ENCODE measurements at places on chromosomes 6 and 20. TPM values are rescaled to one million over a fixed set of nuclear protein-coding genes. Genes with fewer than 3 reads are reported as not detected.

Gene IRAK1BP1
- total RNA-seq = 1.5 TPM

Gene CD24
- total RNA-seq = 0.77 TPM

Gene TNNC2
- not detected for total RNA-seq

Gene GHRH
- not detected for total RNA-seq

Gene FAM209B
- 3.3 TPM for total RNA-seq

DNA sequence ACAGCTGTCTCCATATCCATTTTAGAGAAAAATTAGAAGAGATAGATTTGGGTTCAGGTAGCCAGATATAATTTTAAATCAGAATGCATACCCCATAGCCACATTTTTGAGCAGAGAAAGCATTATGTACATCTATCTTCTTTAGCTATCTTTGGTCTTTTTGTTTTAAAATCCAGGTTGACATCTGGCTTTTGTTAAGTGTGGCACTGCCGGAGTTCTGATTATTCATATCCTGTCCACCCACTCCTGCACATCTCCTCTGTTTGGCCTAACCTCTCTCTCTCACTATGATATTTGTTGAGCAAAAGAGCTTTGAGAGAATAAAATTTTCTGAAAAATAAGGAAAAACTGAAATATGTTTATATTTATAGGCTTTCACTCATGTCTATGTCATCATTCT lies 189.7 kb downstream of the PACRG start:
- H3K27ac ChIP-seq = no peak overlapping the region
- no peak for DNase-seq

DNA sequence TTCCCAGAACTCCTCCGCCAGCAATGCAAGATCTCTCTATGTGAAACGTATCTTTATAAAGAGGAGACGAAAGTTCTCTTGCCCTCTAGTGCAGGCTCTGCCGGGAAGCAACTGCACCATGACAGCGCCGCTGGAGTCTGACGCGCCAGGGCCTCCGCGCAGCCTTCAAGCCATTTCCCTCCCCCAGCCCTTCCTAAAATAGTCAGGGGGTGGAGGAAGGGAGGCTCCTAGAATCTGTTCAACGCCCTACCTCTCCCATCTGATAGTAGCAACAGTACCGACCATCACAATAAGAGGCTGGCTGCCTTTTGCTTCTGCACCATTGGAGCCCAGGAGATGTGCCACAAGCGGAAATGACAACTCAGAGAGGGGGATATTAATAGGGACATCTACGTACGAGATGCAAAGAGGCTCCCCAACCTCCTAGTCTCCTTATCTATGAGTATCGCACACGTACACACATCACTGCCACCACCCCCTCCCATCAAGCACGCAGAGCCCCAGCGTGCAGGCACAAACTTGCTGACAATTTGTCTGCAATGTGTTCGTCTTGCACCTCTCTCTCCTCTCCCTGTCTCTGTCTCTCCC lies 1.0 kb downstream of the SYNE1 start:
- peaks cover 24% of the 10 kb centered on the region for H3K4me1 ChIP-seq
- H3K27me3 ChIP-seq = no peaks in the 10 kb centered on the region
- peak; percentile 70 for DNase-seq
- peak overlapping the region; percentile 71 for H3K4me3 ChIP-seq
- H3K27ac ChIP-seq = peak overlapping the region; percentile 72
- peaks cover 2% of the 10 kb centered on the region for H3K36me3 ChIP-seq

DNA sequence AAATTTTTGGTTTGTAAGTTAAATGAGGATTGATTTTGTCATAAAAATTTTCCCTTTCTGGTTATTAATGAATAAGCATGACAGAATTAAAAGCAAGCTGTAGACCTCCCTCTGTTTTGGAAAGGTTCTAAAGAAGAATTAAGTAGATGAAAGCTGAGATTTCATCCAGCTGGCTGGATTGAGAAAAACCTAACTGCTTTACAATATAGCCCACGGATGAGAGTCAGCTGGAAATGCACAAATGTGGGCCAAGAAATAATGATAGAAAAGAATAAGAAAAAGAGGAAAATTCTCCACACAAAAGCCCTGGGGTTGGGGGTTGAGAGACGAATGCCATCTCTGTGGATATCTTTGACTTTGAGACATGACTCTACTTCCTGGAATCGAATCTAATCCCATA lies 631.6 kb downstream of the HDGFL1 start:
- no peak for DNase-seq
- H3K27me3 ChIP-seq = no peaks in the 10 kb centered on the region
- no peak overlapping the region for H3K4me3 ChIP-seq
- H3K36me3 ChIP-seq = no peaks in the 10 kb centered on the region

DNA sequence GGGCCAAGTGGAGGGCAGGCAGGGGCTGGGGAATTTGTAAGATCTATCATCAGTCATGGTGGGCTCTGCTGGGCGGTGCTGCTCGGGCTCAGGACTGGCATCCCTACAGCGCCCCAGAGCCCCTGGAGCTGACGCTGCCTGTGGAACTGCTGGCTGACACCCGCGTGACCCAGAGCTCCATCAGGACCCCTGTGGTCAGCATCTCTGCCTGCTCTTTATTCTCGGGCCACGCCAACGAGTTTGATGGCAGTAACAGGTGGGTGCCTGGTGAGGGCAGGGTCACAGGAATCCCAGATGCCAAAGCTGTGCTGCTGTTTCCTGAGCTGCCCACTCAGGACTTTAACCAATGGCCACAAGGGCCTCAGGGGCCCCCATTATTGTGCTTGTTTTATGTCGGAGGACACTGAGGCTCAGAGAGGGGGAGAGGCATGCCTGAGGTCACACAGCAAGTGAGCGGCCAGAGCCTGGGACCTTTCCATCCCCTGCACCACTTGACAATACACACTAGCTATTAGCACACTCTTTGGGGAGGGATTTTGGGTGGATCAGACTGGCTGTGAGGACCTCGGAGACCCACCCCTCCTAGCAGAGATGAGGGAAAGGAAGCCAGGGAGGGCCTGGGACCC lies 6.3 kb downstream of the BPIFB2 start:
- no peak overlapping the region for H3K4me3 ChIP-seq
- no peak for DNase-seq
- H3K4me1 ChIP-seq = no peaks in the 10 kb centered on the region
- no peaks in the 10 kb centered on the region for H3K27me3 ChIP-seq
- H3K27ac ChIP-seq = no peak overlapping the region

GRCh38 chr6:83252719-83253118 lies 59.6 kb downstream of the RWDD2A start:
- H3K4me1 ChIP-seq = no peaks in the 10 kb centered on the region
- H3K27ac ChIP-seq = no peak overlapping the region
- DNase-seq = no peak
- H3K27me3 ChIP-seq = no peaks in the 10 kb centered on the region
- no peak overlapping the region for H3K4me3 ChIP-seq
- H3K36me3 ChIP-seq = no peaks in the 10 kb centered on the region

GRCh38 chr20:17460119-17460518 lies 71.1 kb downstream of the BFSP1 start:
- H3K27ac ChIP-seq = no peak overlapping the region
- H3K4me1 ChIP-seq = no peaks in the 10 kb centered on the region
- no peak overlapping the region for H3K4me3 ChIP-seq
- no peaks in the 10 kb centered on the region for H3K36me3 ChIP-seq
- peak; percentile 11 for DNase-seq

GRCh38 chr6:53894091-53894490 lies 99.3 kb downstream of the LRRC1 start:
- H3K4me3 ChIP-seq = no peak overlapping the region
- no peak overlapping the region for H3K27ac ChIP-seq
- peaks cover 4% of the 10 kb centered on the region for H3K36me3 ChIP-seq
- no peak for DNase-seq
- peaks cover 4% of the 10 kb centered on the region for H3K4me1 ChIP-seq
- no peaks in the 10 kb centered on the region for H3K27me3 ChIP-seq

DNA sequence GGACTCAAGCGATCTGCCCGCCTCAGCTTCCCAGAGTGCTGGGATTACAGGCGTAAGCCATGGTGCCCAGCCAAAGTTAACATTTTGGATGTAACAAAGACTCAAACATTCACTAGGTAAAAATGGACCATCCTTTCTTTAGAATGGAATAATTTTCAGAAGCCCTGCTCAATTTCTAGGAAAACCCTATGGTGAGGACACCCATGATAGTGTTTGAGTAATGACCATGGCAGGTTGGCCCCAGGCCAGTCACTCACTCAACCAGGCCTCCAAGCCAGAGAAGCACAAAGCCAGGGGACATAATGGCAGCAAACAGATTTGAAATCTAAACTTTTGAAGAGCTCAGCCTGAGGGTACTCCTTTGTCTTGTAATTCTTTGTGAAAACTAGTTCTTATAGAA lies 59.9 kb upstream of the GPR6 start:
- H3K4me1 ChIP-seq = no peaks in the 10 kb centered on the region
- DNase-seq = no peak
- no peaks in the 10 kb centered on the region for H3K27me3 ChIP-seq

- DNase-seq = no peak
- no peaks in the 10 kb centered on the region for H3K36me3 ChIP-seq
- H3K27me3 ChIP-seq = no peaks in the 10 kb centered on the region
- peaks cover 38% of the 10 kb centered on the region for H3K4me1 ChIP-seq
- H3K27ac ChIP-seq = no peak overlapping the region
Observed at GRCh38 chr6:108955329-108955949, 107.2 kb downstream of the ARMC2 start.

GRCh38 chr6:74113901-74114300 lies 417.9 kb downstream of the CD109 start:
- H3K36me3 ChIP-seq = no peaks in the 10 kb centered on the region
- no peaks in the 10 kb centered on the region for H3K27me3 ChIP-seq
- H3K27ac ChIP-seq = no peak overlapping the region
- no peak overlapping the region for H3K4me3 ChIP-seq
- DNase-seq = no peak
- H3K4me1 ChIP-seq = no peaks in the 10 kb centered on the region

- H3K27me3 ChIP-seq = no peaks in the 10 kb centered on the region
- H3K4me3 ChIP-seq = no peak overlapping the region
- no peaks in the 10 kb centered on the region for H3K4me1 ChIP-seq
- no peak overlapping the region for H3K27ac ChIP-seq
- no peak for DNase-seq
- no peaks in the 10 kb centered on the region for H3K36me3 ChIP-seq
Observed at GRCh38 chr6:61562098-61562497, 723.9 kb downstream of the KHDRBS2 start.

- H3K27me3 ChIP-seq = no peaks in the 10 kb centered on the region
- no peak overlapping the region for H3K27ac ChIP-seq
- no peaks in the 10 kb centered on the region for H3K4me1 ChIP-seq
- H3K4me3 ChIP-seq = no peak overlapping the region
- no peak for DNase-seq
- H3K36me3 ChIP-seq = no peaks in the 10 kb centered on the region
Observed at GRCh38 chr6:130906736-130907381, 79.7 kb downstream of the SMLR1 start.

- H3K36me3 ChIP-seq = no peaks in the 10 kb centered on the region
- no peak for DNase-seq
- no peak overlapping the region for H3K27ac ChIP-seq
- H3K4me1 ChIP-seq = no peaks in the 10 kb centered on the region
- H3K4me3 ChIP-seq = no peak overlapping the region
Observed at GRCh38 chr6:155380666-155381332, 66.5 kb upstream of the TFB1M start.

- H3K4me3 ChIP-seq = no peak overlapping the region
- no peaks in the 10 kb centered on the region for H3K4me1 ChIP-seq
- DNase-seq = no peak
- no peaks in the 10 kb centered on the region for H3K27me3 ChIP-seq
Observed at GRCh38 chr6:15642276-15642675, 20.6 kb downstream of the DTNBP1 start.

- H3K36me3 ChIP-seq = no peaks in the 10 kb centered on the region
- H3K27me3 ChIP-seq = no peaks in the 10 kb centered on the region
- H3K4me1 ChIP-seq = peaks cover 34% of the 10 kb centered on the region
- no peak overlapping the region for H3K4me3 ChIP-seq
- peak overlapping the region; percentile 38 for H3K27ac ChIP-seq
Observed at GRCh38 chr20:63542031-63542559, 4.9 kb upstream of the PTK6 start.

DNA sequence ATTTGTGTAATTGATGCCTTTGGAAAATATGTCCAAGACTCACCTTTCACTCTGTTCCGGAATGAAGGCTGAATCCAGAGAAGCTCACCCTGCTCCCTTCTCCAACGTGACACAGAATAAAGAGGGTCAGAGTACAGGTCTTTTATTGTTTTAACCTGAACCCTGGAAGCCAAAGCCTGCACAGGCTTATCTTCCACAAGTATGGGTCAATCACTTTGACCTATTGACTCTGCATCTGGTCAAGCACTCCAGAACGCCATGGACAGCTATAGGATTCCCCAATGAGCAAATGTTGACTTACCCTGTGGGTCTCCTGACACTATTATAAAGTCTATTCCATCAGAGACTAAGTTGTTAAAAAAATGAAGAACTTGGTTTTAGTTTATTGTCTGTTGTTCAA lies 158.4 kb upstream of the MYLIP start:
- no peak overlapping the region for H3K27ac ChIP-seq
- no peaks in the 10 kb centered on the region for H3K4me1 ChIP-seq
- no peaks in the 10 kb centered on the region for H3K36me3 ChIP-seq
- H3K4me3 ChIP-seq = no peak overlapping the region
- H3K27me3 ChIP-seq = no peaks in the 10 kb centered on the region
- DNase-seq = no peak

- H3K4me1 ChIP-seq = peaks cover 34% of the 10 kb centered on the region
- no peak overlapping the region for H3K4me3 ChIP-seq
- no peaks in the 10 kb centered on the region for H3K27me3 ChIP-seq
- H3K27ac ChIP-seq = no peak overlapping the region
Observed at GRCh38 chr20:62305765-62306413, 3.1 kb downstream of the ADRM1 start.

GRCh38 chr20:36587388-36588070 lies 14.1 kb downstream of the TGIF2 start:
- H3K27me3 ChIP-seq = no peaks in the 10 kb centered on the region
- peaks cover 6% of the 10 kb centered on the region for H3K4me1 ChIP-seq
- H3K4me3 ChIP-seq = no peak overlapping the region

- H3K27me3 ChIP-seq = no peaks in the 10 kb centered on the region
- H3K27ac ChIP-seq = no peak overlapping the region
- no peak overlapping the region for H3K4me3 ChIP-seq
- H3K36me3 ChIP-seq = no peaks in the 10 kb centered on the region
Observed at GRCh38 chr6:91435630-91436029, 848.8 kb upstream of the MAP3K7 start.

DNA sequence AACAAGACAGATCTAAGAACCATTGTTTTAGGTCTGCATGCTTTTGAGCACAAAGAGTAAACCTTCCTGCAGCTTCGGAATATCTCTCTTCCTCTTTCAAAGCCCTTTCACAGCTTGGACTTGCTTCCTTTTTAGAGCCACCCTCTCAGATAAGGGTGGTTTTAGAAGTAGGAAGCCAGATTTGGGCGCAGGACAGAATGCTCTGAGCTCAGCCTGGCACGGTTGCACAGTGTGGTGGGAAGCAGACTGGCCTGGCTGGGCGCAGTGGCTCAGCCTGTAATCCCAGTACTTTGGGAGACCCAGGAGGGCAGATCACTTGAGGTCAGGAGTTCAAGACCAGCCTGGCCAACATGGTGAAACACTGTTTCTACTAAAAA lies 35.6 kb upstream of the PNRC1 start:
- H3K4me1 ChIP-seq = no peaks in the 10 kb centered on the region
- H3K4me3 ChIP-seq = no peak overlapping the region
- DNase-seq = no peak
- no peaks in the 10 kb centered on the region for H3K27me3 ChIP-seq
- H3K27ac ChIP-seq = no peak overlapping the region

GRCh38 chr20:50004229-50004628 lies 21.4 kb downstream of the SNAI1 start:
- no peaks in the 10 kb centered on the region for H3K36me3 ChIP-seq
- no peak for DNase-seq
- H3K4me1 ChIP-seq = peaks cover 37% of the 10 kb centered on the region
- H3K4me3 ChIP-seq = no peak overlapping the region
- no peaks in the 10 kb centered on the region for H3K27me3 ChIP-seq

- H3K36me3 ChIP-seq = no peaks in the 10 kb centered on the region
- no peak overlapping the region for H3K27ac ChIP-seq
- H3K4me3 ChIP-seq = no peak overlapping the region
- DNase-seq = no peak
Observed at GRCh38 chr6:128310451-128310850, 209.9 kb downstream of the PTPRK start.

All from natural killer cell (primary cell).